ENCODE measurements at places on chromosomes 12 and 14.

DNA sequence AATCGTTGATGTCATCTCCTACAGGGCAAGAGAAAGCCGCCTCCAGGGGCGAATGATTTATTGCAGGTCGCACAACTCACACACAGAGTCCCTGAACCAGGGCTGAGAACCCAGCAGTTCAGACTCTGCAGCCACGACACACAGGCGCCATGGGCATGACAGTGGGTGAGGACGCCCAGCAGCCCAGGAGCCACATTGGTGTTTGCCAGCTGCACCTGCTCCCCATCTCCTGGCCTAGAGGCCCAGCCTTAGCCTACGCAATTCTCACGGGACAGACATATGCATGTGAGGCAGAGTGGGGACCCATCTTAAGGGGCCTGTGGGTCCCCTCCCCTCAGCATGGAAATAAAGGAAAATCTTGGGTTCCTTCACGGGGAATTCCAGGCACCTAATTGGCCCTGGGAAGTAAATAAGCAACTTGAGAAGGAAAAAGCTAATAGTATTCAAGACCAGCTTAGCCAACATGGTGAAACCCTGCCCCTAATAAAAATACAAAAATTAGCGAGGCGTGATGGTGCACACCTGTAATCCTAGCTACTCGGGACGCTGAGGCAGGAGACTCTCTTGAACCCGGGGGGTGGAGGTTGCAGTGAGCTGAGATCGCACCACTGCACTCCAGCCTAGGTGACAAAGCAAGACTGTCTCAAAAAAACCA, 69.3 kb downstream of the RIMBP2 start:
- DNase-seq, result no peak

DNA sequence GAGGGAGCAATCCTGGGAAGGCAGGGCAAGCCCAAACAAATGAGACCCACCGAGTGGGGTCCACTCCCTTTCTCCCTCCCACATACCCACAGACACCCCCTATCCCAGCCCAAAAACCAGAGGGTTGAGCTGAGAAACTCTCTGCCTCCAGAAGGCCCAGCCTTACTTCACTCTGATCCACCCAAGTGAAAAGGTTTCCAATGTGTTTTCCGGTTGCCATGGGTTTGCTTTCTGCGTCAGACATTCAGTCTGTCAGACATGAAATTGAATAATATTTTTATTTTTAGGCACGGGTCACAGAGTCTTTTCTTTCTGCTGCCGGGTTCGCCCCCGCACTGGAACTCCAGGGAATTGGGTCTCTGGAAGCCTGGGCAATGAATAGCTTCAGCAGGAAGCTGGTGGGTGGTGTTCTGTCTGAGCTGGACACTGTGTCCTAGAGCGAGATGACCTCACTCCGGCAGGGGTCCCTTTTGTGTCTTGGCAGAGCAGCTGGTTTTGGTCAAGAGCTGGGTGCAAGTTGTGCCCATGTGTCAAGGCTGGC, 69.8 kb upstream of the CLMN start:
- DNase-seq, result no peak

DNA sequence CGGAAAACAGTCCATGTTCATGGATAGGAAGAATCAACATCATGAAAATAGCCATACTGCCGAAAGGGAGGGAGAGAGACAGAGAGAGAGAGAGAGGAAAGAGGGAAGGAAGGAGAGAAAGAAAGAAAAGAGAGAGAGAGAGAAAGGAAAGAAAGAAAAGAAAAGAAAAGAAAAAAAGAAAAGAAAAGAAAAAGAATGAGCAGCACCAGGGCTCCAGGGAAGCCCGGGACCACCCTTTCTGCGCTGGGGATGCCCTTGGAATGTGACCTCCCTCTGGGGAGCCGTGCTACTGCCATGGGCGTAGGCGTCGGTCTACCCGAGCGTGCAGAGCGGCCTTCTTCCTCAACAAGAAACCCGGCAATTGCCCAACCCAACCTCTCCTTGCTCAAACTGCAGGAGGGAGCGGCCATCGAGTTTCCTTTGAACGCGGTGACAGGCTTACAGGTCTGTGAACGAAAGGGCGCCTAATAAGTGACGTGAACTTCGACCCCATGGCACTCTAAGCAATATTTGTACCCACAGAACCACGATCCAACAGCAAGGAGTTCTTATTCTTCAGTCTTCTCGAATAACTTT, 16.9 kb downstream of the OR6S1 start:
- peak; percentile 43 for DNase-seq

DNA sequence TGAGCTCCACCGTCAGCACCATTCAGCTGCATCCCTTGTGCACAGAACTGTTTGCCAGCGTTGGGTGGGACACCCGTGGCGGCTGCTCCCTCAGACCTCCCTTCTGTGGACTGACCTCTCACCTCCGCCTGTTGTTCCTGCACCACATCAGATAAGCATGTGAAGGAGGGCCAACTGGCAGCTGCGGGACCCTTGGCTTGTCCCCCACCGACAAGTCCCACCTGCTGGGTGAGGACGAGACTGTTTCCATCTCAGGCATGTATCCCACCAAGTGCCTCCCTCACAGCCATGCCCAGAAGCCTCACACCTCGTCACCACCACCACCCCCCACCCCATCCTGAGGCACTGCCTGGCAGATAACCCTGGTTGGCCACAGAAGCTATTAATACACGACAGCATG, 18.6 kb upstream of the TEAD4 start:
- no peak for DNase-seq

DNA sequence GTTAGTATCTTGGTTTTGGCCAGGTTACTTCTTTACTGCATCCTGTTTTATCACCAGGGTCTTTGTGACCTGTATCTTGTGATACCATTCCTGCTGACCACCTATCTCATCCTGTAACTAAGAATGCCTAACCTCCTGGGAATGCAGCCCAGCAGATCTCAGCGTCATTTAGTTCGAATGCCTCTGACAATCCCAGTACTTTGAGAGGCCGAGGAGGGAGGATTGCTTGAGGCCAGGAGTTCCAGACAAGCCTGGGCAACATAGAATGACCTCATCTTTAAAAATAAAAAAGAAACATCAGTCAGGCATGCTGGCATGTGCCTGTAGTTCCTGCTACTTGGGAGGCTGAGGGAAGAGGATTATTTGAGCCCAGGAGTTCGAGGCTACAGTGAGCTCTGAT, 206.5 kb downstream of the SUDS3 start:
- DNase-seq, result no peak

DNA sequence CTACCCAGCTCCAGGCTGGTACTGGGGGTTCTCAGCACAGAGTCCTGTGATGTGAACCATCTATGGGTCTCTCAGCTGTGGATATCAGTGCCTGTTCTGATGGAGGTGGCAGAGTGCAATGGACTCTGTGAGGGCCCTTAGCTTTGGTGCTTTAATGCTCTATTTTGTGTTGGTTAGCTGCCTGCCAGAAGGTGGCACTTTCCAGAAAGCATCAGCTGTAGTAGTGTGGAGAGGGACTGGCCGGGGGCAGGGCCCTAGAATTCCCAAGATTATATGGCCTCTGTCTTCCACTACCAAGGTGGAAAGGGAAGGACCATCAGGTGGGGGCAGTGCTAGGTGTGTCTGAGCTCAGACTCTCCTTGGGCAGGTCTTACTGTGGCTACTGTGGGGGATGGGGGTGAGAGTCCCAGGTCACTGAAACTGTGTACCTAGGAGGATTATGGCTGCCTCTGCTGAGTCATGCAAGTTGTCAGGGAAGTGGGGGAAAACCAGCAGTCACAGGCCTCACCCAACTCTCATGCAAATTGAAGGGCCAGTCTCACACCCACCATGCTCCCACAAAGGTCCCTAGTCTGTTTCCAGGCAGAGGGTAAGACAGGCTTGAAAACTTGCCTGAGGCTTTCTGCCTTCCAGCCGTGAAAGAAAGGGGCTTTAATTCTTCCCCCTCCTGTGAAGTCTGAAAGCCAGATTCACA, 878.1 kb downstream of the C12orf50 start:
- no peak for DNase-seq

DNA sequence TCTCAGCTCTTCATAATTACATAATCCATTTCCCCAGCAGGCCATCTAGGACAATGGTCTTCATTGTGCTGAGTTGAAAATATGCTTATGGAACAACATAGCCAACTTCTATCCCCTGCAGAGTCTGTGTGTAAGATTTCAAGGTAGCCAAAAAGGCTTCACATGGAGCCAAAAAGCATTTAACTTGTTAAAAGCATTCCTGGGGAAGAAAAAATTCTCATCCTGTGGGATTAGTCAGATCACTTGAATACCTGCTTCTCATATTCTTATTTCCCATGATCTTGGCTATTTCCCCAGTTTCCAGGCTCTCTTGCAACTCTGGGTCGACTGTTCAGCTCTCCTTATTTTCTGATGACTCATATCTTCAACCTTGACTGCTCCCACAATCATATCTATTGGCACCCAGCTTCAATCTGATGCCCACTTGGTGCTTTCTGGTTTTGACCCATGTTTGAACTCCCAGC, 178.9 kb downstream of the KLHL28 start:
- DNase-seq, result no peak

DNA sequence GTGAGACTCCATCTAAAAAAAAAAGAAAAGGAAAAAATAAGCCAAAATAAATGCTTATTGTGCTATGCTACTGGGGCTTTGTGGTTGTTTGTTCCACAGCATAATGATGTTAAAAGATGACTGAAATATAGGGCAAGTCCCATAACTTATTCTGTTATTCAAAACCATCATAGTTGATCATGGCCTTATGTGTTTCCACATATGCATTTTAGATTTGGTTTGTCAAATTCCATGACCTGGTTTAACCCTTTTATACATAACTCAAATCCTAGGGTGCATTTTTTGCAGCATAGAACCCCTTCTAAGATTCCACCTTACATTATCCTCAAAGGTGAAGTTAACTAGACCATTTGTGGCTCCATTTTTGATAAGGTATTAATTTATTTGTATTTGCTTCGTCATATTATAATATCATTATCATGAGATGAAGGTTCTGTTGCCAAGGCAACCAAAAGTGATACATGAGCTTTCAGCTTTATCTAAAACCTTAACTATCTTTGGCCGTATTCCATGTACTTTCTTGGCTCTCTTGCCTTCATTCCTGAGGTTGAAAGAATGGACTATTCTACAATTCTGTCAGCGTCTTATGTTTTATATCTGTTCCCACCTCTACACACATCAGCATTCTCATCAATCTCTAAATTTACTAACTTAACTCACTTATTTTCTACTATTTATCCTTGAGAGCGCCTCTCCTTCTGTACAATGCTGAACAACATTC, 138.7 kb upstream of the DYRK2 start:
- no peak for DNase-seq

DNA sequence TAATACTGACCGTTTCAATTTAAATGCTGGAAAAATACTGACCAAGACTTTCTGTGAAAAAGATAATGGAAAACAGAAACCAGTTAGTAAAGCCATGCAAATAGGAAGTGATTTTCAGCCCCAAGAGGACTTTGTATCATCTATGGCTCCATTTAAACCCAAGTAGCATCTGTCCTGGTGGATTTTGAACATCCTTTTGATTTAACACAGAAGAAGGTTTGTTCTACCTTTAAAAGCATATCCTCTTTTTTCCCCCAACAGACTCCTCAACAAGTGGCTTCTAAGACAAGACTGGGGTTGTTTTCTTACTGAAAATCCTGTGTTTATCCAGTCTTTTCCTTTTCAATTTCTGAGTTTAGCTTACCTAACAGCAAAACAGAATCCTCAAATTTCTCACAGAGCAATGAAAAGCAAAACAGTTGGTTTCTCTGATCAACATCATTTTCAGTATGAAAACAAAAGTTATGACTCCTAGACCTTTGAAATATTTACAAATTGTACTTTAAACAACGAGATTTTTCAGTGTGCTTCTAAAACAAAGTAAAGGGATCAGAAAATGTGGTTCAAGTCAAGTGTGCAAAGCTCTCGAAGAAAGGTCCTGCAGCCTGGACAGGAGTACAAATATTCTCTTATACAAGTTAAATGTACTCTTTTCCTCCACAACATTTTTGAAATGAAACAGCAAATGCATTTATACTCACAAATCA, 2.9 kb downstream of the PHLDA1 start:
- DNase-seq, result no peak

- no peak for DNase-seq
Observed at GRCh38 chr14:85038526-85039352, 491.2 kb upstream of the FLRT2 start.

DNA sequence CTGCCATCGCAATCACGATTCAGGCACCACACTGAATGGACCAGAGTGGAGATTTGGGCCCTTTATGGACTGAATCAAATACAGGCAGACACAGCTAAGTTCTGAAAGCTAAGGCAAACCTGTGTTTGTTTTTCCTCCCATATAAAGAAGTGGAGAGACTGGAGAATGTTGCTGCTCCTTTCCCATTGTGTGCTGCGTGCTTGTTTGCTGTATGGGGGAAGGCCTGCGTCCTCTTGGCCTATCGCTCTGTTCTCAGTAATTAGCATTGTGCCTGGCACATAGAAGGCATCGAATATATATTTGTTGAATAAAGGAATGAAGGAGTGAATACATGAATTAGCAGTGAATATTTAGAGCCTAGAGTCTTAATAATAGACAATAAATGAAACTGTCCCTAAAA, 12.4 kb downstream of the ST8SIA1 start:
- no peak for DNase-seq

- no peak for DNase-seq
Observed at GRCh38 chr12:52293926-52294325, 2.6 kb upstream of the KRT81 start.

- DNase-seq, result no peak
Observed at GRCh38 chr12:51700887-51701286, 109.9 kb downstream of the SCN8A start.

DNA sequence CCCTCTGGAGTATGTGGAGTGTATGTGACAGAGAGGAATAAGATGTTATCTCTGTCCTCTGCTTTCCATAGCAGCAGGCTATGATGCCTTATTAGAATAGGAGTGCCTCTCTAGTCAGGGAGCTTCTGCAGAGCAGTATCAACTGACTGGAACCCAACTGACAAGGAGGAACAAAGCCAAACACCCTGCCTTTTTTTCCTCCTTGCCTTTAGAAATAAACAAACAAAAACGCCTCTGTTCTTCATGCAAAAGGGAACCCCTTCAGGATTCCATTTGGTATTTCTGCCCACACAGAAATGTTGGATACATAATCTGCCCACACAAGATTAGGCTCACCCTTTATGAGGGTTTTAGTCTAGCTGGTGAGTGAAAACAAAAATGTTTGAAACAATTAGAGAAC, 50.3 kb downstream of the VRK1 start:
- DNase-seq, result no peak

- no peak for DNase-seq
Observed at GRCh38 chr12:109630107-109630506, 56.5 kb downstream of the MVK start.

Measured in CD4-positive, alpha-beta T cell treated with Interleukin-2 at 100 ng/mL for 4 hours (primary cell).